ENCODE measurements at places on chromosomes 1 and 21.
A peak's percentile ranks its signal among the peaks of the same experiment; 100 is the strongest.

GRCh38 chr1:111620441-111620971 lies 917 bp downstream of the RAP1A start:
- no peak for DNase-seq

GRCh38 chr1:53376041-53376461 lies 48.2 kb upstream of the LRP8 start:
- no peak for DNase-seq

DNA sequence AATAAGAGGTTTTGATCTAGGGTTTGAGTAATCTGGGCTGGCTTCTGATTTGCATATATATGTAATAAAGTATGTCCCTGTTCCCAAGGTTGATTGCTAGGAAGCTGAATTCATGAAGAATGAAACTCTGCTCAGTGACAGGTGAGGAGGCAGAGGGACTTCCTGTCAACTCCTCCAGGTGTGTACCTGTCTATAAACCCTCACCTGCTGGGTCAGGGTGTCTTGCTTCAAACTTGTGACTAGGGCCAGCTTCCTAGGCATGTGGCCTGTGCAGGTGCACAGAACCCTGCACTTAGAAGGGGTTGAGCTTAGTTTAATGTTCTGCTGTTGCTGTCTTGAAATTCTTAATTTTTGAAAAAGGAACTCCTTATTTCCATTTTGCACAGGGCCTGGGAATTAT lies 21.1 kb downstream of the OLFML3 start:
- no peak for DNase-seq

GRCh38 chr1:119316870-119317416 lies 51.6 kb upstream of the HAO2 start:
- no peak for DNase-seq

GRCh38 chr1:227792216-227793078 lies 23.0 kb upstream of the PRSS38 start:
- DNase-seq = no peak

- DNase-seq = no peak
These were observed 18.5 kb downstream of the CD84 start for GRCh38 chr1:160560806-160561205.

DNA sequence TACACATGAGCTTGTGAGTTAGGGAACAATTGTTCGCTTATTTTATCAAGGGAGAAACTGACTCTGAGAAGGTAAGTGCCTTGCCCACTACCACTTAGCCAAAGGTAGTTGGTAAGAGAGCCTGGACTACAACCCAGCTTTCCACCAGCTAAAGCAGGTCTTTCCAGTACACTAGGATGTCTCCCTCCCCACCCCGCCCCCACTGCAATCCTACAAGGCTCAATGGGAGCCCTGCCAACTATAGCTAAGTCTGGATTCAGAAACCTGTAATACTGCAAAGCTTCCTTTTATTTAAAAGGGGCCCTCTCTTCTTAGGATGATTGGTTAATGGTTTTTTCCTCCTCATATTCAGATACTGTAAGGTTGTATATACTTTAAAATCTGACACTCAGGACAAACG lies 102.0 kb upstream of the C8B start:
- no peak for DNase-seq

GRCh38 chr1:54768093-54768492 lies 3.8 kb upstream of the PARS2 start:
- DNase-seq = no peak

- peak; percentile 75 for DNase-seq
These were observed 11.0 kb upstream of the RNU1-3 start for GRCh38 chr1:16677552-16678431.

DNA sequence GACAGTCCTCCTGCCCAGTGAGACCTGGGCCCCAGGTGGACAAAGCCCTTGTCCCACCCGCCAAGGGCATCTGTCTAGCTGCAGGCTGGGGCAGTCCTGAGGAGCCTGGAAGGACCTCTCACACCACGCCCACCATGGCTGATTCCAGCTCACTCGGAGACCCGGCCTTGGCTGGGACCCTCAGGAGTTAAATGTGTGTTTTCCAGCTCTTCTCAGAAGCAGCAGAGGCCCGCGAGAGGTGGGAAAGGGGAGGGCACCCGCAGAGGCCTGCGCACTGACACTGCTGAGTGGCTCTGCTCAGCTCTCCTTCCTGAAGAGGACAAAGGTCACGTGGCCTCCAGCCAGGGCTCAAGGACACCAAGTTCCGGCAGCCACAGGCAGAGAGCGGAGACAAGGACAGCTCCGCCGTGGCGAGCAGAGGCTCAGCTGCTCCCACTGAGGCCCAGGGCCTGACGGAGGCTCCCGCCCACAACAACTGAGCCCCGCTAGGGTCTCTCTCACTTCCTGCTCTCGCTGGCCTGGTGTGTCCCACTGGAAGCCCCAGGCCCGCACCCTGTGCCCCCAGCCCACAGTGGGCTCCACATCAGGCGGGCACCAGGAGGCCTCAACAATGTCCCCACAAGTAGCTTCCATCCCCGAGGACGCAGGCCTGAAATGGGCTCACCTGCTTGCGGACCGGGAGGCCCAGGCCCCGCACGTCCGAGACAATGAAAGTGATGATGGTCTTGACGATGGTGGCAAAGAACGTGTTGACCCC lies 16.9 kb downstream of the SLC19A1 start:
- DNase-seq = no peak

DNA sequence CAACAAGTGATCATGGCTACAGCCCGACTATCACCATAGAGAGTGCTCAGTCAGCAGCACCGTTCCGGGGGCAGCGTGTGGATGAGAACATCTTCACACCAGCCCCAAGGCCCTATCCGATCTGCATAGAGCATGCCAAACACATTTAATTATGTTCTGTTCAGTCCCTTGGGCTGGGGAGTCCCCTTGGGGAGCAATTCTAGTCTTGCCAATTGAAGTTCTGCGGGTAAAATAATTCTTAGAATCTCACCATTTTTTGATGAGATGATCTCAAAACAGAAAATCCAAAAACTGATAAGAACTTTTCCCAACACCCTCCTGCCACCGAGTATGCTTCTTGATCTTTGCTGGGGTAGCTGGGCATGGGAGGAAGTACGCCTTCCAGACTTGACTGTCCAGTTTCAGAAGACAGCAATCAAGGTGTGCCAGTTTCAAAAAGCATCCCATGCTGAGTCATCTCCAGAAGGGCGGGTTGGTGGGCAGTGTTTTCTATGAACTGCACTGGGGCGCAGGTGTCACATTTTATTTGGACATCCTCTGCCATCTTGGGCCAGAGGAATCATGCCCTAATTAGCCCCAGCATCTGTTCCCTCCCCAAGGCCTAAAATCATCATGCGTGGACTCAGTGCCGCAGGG lies 20.8 kb upstream of the PTPRF start:
- no peak for DNase-seq

DNA sequence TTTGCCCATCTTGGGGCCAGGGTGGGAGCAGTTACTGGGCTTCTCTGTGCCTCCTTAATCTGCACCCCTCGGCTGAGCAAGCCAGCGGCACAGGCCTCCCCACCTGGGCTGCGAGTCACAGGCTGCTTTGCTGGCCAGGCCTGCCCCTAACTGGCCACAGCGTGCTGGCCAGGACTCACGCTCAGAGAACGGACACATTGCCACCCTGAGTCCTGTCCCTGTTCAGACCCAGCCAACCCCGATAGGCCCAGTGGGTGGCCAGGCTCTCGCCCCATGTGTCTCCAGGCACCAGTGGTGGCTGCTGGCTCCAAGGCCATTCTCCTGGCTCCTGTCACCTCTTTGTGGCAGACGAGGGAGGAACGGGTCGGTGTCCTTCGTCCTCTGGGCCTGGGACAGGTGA lies 61.3 kb downstream of the MORN1 start:
- DNase-seq = no peak

- DNase-seq = no peak
These were observed 85.7 kb downstream of the TAS1R2 start for GRCh38 chr1:18773753-18774152.

GRCh38 chr1:177282976-177283375 lies 112.2 kb downstream of the BRINP2 start:
- no peak for DNase-seq

DNA sequence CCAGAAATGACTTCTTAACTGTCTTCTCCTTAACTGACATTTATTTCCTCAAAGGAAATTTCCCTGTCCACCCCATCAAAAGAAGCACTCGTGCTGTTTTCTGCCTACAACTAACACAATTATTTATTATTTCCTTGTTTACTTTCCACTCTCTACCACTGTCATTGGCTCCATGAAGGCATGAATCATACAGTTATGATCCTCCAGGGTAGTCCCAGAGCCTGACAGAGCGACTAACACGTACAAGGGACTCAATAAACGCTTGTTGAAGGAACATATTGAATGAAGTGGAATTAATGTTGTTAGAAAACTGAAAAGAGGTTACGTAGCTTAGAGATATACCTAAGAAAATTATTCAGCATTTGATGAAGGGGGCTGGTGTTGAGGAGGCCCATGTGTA lies 20.9 kb downstream of the GREM2 start:
- DNase-seq = no peak

DNA sequence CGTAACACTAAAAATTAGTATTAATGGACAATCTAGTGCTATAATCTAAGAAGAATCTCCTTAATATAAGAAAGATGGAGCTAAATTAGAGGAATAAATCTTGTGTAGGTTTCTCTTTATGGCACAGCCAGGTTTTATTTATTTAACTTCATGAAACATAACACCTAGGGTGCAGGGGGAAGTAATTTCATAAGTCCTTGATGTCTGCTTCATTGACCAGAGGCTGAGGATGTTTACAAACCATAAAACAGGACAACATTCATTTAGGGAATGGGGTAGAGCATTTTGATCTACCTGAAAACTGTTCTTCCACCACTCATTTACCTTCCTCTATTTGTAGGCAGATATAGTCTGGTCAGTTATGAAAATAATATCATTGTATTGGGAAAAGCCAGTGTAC lies 95.5 kb downstream of the NGF start:
- no peak for DNase-seq

- no peak for DNase-seq
These were observed 2.0 kb downstream of the S100A6 start for GRCh38 chr1:153533689-153534201.

- DNase-seq = peak; percentile 49
These were observed 170.3 kb upstream of the DUSP10 start for GRCh38 chr1:221912230-221912629.

- DNase-seq = no peak
These were observed 569 bp downstream of the KHDC4 start for GRCh38 chr1:155933591-155934096.

DNA sequence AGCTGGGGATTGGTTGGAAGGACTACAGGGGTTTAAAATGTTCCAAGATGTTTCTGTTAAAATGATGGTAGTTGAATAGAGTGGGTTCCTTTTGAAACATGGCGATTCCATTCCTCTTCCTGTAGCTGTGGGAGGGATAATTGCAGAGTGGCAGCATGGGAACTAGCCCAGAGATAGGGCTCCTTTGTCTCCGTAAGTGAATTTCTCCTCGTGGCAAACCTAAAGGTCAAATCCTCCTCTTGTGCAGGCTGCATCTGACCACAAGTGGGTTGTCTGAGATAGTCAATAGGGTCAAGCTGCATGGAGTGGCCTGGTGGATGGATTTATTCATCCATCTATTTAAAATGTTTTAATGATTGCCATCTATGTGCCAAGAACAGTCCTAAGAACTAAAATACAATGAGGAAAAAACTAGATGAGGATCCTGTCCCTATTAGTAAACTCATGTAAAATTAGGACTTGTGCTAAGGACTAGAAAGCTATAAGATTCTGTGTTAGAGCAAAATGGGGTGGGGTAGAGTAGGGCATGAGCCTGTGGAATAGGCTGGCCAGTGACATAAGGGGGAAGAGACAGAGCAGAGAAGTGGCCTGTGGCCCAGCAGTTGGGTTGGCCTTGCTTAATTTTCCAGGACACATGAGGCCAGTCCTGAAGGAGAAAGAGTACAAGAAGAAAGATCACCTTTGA lies 89.1 kb upstream of the IVNS1ABP start:
- no peak for DNase-seq

DNA sequence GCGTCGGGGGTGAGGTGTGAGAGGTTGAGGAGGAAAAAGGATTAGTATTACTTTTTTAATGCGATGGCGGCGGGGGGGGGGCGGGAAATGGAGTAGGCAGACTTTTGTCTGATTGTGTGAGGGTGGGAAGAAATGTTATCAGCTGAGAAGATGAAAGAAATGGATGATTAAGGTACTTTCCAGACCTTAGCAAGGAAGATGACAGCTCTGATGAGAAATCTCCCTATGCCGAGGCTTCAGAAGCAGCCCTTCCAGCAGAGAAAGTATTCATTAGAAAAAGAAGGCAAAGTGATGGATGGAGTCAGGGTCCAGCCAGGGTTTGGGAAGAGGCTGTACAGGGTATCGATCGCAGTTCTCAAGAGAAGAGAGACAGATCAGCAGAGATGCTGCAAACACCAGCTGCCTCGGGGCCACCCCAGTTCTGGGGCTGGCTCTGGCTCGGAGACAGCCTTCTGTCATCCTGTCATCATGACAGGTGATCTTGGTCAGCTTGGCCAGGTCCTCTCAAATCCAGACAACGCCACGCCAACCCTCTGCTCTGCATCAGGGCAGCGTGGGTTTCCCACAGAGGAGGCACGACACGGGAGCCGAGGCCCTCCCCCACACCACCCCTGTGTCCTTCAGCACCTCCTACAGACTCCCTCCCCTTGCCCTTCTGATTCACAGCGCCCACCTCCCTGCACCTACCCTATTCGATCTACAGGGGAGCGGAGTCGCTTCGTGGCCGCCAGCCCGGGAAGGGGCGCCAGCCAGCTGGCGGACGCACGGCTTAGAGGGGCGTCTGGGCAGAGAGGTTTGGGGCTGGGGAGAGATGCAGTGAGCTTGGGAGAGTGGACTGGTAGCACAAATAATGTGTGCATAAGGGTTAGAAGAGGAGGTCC lies 674 bp upstream of the ATXN7L2 start:
- peak; percentile 33 for DNase-seq

DNA sequence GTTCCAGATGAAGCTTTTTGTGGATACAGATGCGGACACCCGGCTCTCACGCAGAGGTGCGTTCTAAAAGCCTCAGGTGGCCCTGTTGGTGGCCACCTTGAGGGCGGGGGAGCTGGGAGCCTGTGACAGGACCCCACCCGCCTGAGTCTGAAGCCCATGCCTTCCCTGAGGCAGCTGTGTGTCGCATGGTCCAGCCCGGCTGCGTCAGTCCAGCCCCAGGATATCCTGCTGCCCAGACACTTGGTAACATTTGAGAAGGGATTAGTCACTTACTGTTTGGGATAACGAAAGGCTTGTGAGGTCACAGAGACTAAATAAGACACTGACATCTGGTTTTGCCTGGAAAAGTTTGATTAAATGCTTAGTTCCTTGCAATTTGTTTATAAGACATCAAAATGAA lies 68.9 kb downstream of the UCK2 start:
- no peak for DNase-seq

GRCh38 chr1:10421637-10422036 lies 8.6 kb upstream of the CENPS start:
- DNase-seq = no peak

DNA sequence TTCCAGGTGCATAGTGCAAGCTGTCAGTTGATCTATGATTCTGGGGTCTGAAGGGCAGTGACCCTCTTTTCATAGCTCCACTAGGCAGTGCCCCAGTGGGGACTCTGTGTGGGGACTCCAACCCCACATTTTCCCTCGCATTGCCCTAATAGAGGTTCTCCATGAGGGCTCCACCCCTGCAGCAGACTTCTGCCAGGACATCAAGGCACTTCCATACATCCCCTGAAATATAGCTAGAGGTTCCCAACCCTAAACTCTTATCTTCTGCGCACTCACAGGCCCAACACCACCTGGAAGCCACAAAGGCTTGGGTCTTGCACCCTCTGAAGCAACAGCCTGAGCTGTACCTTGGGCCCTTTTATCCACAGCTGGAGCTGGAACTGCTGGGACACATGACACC lies 65.7 kb upstream of the PKN2 start:
- DNase-seq = no peak

GRCh38 chr1:210938416-210938925 lies 195.5 kb downstream of the KCNH1 start:
- no peak for DNase-seq

Measured in stimulated activated CD4-positive, alpha-beta T cell treated with anti-CD3 and anti-CD28 coated beads, Interleukin-4, amount 100 ng/mL, for 24 hours (primary cell).